Stimulated activated CD8-positive, alpha-beta memory T cell treated with anti-CD3 and anti-CD28 coated beads, Interleukin-7, amount 100 ng/mL, for 1 hour (primary cell): ENCODE measurements at places on chromosomes 7 and 10.

DNA sequence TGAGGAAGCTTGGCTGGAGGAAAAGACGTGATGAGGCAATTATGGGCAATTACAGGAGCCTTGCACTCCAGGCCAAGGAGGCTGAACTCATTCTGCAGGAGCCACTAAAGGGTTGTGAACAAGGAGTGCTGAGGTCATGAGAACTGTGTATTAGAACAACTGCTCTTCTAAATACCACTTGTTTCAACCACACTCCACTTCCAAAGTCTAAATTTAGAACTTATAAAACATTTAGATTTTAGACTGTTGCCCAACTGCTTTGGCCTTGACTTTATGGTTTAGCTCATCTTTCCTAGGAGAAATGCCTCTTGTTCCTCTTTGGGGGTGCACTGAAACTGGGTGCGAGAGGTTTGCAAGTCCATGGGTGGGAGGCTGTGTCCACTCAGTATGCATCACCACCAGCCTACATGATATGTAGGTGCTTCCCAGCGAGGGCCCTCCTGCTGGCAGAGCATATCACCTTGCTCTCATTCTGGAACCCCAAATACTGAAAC lies 199.7 kb upstream of the AOAH start:
- DNase-seq, result no peak

DNA sequence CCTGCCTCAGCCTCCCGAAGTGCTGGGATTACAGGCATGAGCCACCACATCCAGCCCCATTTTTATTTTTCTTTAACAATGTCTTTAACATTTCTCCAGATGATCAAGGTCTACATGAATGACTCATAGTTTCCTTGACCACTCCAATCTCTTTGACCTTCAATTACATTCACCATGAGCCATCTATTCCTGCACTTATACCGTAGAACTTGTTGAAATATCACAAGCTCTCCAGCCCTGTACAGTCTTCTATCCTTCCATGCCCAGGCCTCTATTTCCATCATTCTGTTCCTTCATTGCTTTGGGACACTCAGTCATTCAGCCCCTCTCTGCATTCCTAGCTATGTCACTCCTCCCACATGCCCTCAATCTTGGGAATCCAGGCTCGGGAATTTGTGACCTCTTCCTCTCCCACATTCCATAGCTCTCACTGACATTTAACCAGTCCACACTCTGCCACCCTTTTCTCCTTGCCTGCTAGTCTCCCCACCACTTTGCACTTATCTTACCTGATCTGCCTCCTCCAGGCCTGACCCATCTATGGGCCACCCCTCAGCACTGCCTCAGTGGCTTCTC lies 151.8 kb upstream of the STK17A start:
- DNase-seq, result no peak

DNA sequence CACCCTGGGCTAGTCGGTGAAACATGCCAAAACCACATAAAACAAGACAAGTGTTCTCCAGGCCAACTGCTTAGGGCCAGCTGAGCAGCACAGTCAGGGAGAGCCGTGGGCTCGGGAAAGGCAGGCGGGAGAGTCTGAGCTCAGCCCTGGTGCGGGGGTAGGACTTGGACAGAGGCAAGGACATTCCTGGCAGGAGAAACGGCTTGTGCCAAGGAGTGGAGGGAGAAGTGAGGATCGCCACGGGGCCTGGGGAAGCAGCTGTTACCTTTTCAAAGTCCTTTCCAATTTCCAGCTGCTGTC lies 4.2 kb downstream of the ELN start:
- no peak for DNase-seq

- no peak for DNase-seq
Observed at GRCh38 chr7:107926481-107926880, 35.5 kb downstream of the DLD start.

DNA sequence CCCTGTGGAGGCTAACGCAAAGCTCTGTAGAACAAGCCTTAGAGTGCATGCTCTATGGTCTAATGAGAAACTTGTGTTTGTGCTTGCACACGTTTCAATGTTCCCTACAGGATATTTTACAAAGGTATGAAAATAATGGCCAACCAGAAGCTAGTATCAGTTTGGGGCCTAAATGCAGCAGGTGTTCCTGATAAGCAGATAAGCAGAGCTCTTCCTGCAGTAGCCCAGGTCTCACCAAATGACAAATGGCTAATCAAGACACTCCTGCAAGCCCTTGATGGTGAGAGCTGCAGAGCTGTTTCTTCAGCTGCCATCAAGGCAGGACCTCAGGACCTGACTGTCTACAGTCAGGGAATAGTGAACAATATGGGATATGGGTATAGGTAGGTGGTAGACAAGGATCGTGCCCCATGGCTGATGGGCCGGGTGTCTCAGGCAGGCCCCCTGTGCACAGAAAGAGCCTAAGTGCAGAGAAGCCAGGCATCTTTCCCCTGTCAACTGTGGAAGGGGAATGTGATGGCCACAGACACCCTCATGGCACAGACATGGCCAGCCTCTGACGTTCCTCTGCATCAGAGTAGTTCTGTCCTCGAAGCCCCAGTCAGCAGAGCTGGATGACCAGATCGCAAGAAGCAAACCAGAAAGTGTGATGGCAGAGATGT lies 23.2 kb upstream of the RASSF4 start:
- DNase-seq, result no peak

DNA sequence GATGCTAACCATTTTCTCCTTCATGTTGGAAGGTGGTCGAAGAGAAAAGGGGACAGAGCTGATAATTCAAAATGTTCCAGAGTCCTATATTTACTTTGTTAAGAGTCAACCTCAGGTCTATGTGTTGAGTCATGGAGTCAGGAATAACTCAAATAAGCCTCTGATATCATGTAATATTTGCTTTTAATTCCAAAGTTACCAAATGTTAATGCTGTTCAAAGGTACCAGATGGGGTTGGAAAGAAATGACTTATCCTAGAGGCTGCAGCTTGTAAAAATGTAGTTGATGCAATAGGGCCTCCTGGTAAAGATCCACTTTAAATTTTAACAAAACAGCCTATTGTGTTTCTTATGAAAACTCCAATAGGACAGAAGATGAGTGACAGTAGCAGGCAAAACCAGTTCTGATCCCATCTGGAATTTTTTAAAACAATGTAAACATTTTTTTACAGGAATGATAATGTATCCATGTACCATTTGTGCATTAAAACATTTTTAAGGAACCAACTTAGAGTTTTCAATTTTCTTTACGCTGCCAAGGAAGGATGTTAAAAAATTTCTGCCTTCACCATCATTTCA lies 218.2 kb downstream of the ANK3 start:
- no peak for DNase-seq

GRCh38 chr10:129660569-129660968 lies 193.5 kb downstream of the MGMT start:
- DNase-seq, result no peak

- no peak for DNase-seq
Observed at GRCh38 chr7:138602451-138602850, 98.7 kb downstream of the SVOPL start.

DNA sequence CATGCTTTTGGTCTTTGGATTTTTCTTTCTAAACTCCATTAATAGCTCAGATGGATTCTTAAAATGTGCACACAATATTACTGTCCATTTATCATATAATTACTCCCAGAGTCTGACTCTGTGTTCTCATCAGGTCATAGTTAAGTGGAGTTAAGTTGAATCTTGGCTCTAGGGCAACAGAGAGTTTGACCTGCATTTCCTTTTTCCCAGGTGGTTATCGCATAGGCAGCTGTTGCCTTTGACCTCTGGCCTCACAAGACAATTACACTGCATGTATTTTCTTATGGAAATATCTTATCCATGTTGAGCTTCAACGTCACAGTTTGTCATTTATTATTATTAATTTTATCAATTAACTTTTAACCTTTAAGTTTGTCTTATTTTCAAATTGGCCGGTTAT lies 237.5 kb upstream of the HGF start:
- no peak for DNase-seq

GRCh38 chr7:85489498-85489897 lies 302.6 kb upstream of the SEMA3D start:
- DNase-seq, result no peak

DNA sequence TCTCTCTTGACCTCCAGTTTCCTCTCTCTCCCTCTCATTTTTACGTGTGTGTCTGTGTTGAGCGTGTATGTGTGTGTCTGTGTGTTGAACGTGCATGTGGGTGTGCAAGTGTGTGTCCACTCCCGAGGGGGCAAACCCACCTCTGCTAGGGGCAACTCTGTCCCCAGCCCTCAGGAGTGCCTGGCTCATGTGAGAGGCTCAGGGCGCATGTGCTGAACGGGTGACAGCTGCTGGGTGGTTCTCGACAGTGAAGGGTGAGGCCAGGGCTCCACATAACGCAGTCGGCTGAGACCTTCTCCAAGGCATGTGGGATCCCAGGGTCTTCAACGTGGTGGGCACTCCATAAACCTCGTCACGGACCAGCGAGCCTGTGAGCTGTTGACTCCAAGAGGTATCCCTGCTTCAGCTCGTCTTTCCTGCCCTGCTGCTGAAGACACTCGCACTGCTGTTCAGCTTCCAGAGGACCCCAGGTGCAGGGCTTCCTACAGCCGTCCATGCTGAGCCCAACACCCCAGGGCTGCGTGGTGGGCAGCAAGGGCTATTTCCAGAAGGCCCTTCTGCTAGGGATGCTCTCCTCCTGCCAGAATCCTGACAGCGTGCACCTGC lies 361.6 kb upstream of the SHH start:
- DNase-seq, result no peak

DNA sequence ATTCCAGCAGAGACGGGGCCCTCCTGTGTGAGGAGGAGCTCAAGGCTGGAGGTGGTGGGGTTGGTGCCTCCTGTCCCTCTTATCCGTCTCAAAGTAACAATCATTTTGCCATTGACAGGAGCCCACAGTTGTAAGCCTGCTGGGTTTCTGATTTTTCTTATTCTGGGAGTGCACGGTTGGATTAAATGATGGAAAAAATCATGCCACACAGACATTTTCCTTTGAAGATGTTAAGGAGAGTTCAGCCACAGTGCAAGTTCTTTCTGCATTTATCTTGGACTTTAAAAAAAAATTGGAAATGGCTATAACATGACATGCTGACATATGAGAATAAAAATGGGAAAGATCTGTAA lies 8.4 kb upstream of the LYZL1 start:
- no peak for DNase-seq

DNA sequence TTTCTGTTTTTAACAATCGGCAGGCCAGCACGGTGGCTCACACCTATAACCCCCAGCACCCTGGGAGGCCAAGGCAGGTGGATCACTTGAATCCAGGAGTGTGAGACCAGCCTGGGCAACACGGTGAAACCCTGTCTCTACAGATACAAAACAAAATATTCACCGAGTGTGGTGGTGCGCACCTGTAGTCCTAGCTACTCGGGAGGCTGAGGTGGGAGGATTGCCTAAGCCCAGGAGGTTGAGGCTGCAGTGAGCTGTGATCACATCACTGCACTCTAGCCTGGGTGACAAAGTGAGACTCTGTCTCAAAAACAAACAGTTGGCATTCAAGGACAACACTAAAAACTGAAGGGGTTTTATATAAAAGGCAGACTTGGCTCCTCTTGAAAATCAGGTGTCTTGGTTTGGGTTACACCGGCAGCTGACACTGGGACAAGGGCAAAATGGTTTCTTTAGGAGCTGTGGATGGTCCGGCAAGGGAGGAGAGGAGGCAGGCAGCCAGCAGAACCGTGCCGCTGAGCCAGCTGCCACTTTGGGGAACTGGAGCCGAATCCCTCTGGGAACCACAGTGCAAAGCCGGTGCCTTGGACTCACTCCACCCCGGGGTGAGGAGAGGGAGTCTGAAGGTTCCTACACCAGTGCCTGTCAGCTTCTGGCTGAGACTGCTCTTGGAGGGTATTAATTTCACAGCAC lies 52.6 kb downstream of the CHST3 start:
- DNase-seq, result no peak

DNA sequence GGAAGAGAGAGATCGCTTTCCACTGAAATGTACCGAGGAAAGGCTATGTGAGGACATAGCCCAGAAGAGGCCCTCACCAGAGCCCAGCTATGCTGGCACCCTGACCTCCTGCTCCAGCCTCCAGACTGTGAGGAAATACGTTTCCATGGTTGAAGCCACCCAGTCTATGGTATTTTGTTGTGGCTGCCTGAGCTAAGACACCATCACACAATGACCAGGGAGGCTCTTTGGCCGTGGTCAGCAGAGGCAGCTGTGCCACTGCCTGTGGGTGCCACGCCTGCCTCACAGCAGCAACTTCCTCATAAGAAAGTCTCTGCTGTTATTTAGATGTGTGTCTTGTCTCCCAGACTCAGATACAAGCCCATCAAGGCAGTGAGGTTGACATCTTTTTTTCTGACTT lies 182.7 kb upstream of the PLXNA4 start:
- no peak for DNase-seq

GRCh38 chr10:22615819-22616499 lies 98.4 kb downstream of the PIP4K2A start:
- DNase-seq, result no peak

DNA sequence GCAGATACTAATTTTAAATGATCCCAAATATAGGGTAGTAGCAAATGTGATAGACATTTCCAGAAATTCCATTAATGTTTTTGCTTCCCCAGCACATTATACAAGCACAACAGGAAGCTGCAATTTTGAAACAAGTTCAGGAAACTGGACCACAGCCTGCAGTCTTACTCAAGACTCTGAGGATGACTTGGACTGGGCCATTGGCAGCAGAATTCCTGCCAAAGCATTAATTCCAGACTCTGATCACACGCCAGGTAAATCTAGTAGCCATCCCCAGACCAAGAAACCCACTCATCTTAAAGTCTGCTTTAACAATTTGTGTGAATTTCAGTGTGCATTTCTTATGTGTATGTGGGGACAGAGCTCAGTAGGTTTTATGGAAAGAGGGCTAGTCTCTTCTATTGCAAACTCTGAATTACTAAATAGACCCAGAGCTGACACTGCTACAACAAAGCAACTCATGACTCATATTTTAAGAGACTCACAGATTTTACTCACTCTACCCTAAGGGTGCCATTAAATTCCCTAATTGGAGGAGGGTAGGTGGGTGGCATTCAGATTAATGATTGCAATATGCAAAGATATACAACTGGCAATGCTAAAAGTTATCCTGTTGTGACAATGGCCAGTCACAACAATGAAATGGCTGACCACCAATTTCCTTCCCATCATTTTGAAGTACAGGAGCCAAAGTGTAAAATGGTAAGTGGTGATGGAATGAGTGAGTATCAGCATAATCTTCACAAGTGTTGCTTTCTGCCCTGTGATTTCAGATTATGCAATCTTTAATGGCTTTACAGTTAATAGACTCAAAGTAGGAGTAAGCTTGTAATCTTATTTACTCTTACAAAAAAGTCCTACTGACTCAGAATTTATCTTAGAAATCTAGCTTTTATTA lies 317.6 kb upstream of the PLXDC2 start:
- no peak for DNase-seq

- no peak for DNase-seq
Observed at GRCh38 chr10:75165684-75166622, 44.6 kb upstream of the VDAC2 start.
